ENCODE measurements at places on chromosomes 16 and 17.

GRCh38 chr16:85291302-85292148 is 179.3 kb upstream of the CIBAR2 start:
- DNase-seq, result no peak

- no peak for DNase-seq
Measured at GRCh38 chr17:77528516-77529327, 388.0 kb downstream of the SEC14L1 start.

GRCh38 chr17:64063088-64063487 is 42.7 kb upstream of the ICAM2 start:
- DNase-seq, result no peak

DNA sequence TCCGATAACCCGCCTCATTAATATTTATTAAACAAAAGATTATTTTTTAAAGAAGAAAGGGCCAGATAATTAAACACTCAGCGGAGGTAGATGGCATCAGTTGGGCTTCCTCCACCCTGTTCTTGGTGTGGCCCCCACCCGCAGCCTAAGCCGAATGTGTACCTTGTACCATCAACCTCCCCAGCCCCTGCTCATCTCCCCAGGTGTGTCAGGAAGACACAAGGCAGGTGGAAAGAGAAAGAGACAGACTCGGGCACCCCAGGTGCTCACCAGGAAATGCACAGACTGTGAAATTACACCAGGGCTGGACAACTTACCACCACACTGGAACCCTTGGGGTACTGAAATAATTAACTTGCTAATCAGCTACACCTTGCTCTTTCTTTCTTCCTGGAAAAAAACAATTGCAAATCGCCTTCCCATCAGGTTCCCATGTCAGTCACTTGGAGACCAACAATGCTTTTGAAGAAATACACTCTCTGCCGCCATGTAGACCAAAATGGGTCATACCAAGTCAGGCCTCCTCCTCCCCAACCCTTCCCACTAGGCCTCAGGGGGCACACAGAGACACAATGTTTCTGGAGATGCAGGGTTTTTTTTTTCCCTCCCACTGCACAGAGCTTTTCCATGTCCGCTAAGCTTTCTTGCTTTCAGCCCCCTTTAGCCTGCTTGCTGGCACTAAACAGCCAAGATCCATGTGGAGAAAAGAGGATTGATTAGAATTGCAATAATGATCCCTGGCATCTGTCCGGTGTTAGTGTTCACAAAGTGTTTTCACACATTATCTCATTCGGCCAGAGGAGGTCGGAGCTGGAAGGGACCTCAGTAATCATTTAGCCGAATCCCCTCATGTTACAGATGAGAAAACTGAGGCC is 8.6 kb upstream of the LHX1 start:
- no peak for DNase-seq

DNA sequence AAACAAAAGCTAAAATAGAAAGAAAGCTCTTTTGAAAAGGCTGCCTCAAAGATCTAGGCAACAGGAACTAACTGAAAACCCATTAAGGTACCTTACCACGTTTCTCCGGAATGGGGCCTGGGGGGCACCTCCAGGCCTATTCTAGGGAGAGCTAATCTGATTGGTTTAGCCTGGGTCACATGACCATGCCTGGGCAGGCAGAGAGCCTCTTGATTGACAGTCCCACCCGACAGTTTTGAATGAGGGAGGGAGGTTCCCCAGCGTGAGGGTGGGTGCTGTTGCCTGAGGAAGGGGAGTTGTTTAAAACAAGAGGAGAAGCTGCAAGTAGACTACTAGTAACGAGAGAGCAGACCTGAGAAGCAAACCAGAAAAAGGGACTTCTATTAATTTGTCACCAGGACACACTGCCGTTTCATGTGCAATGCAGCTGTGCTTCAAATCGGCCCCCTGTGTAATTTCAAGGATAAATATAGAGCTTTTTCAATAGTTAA is 143.4 kb upstream of the HS3ST2 start:
- DNase-seq, result no peak

- DNase-seq, result no peak
Measured at GRCh38 chr17:63423963-63424362, 22.1 kb downstream of the CYB561 start.

- no peak for DNase-seq
Measured at GRCh38 chr17:14813649-14814370, 451.3 kb downstream of the PMP22 start.

GRCh38 chr16:80896776-80897175 is 92.4 kb upstream of the CDYL2 start:
- DNase-seq, result no peak
